ENCODE measurements at places on chromosomes 3 and 15.

DNA sequence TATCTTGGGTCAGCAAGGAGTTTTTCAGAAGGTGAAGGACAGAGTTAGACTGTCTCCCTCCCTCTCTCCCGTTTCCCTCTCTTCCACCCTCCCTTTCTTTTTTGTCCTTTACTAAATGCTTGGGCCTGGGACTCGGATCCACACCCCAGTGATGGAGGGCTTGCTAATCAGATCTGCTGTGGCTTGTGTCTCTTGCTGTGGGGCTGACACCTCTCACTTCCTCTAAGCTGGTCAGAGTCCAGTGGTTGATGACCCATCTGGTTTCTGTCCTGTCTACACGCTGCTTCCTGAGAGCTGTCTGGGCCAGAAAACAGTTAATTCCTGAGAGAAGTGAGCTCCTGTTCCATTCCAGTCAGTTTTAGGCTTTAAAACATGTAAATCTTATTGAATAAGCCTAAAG lies 849 bp downstream of the TRAK1 start:
- DNase-seq = no peak

- no peak for DNase-seq
Observed at GRCh38 chr15:37361621-37362020, 261.3 kb upstream of the MEIS2 start.

DNA sequence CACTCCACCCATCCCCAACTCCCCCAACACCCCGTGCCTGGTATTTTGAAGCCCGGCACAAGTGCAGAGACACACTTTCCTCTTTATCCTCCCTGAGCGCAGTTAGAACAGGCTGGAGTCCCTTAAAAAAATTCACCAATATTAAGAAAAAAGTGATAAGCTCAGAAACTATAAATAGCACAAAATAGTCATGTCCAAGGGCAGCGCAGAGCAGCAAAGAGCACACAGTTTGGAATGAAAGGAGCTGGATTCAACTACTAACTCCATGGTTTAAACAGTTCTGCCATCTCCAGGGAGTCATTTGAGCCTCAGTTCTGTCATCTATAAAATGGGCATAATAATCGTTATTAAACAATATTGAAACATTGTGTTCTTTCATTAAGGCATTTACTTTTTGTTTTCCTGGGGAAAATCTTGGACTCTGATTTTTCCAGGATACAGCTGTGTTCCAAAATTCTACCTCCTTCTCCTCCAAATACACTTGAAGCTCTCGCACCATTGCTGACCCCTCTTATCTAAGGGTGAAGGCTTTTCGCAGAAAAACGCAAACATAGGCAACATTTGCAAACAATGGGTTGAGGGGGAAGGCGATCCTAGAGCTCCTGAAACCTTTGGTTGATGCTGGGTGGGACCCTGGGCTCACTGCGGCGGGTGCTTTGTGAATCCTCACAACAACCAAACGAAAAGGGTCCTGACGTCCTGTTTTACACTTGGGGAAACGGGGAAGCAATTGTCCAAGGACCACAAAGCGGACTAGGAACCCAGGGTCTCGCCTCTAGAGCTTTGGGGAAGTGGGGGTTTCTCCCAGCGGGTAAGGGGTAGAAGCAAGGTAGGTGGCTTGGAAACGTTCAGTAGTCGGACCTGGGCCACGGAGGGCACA lies 41.8 kb downstream of the EPHB3 start:
- no peak for DNase-seq

- no peak for DNase-seq
Observed at GRCh38 chr3:137304313-137305056, 346.7 kb downstream of the IL20RB start.

DNA sequence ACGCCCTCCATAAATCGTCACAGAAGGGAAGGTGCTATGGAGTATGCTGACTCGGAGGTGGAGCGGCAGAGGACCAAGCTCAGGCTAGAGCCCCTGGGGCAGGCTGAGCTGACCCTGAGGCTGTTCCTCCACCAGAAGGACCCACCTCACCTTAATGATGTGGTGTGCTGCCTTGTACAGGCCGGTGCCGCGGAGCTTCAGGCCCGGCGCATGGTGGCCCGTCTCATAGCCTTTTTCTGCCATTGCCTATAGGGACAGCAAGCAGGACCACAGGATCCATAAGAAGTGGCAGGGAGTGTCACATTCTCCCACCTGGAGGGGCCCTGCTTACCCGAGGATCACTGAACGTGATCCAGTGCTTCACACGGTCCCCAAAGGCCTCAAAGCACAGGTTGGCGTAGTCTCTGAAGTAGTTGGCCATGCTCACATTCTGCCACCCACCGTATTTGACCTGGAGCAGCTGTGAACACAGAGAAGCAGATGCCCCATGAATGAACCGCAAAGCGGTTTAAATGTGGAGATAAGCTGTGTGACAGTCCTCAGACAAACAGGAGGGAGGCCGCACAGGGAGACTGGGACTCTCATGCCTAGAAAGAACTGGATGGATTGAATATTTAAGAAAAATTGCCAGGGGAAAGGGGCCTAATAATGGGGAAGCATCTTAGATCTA lies 4.8 kb downstream of the LCTL start:
- no peak for DNase-seq

- no peak for DNase-seq
Observed at GRCh38 chr15:70870051-70870450, 16.1 kb upstream of the LARP6 start.

All from stimulated activated CD8-positive, alpha-beta memory T cell treated with anti-CD3 and anti-CD28 coated beads, Interleukin-12 subunit alpha, Interleukin-12 subunit beta, amount 100 ng/mL, for 1 hour (primary cell).